NCI-H1436 (cell line): ENCODE measurements at places on chromosomes 16 and 17.

- no peak for DNase-seq
Measured at GRCh38 chr17:222172-222571, 40.7 kb upstream of the DOC2B start.

DNA sequence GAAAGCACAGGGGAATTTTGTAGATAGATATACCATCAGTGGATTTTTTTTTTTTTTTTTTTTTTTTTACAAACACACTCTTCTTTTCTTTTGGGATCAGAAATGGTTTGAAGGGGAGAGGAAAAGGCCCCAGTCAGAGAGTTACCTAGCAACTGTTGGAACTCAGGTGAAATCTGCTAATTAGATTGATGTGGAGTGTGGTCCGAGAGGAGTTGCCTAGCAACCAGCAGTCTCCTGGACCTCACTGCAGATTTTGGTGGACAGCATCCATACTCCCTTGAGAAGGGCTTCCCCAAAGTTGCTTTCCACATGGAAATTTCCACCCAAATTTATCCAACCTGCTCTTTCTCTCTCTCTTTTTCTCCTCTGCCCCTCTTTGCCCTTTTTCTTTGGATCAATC, 165.4 kb downstream of the UTP18 start:
- DNase-seq: no peak

GRCh38 chr17:55783684-55784245, 32.9 kb downstream of the PCTP start:
- no peak for DNase-seq

GRCh38 chr16:52568983-52569690, 22.2 kb upstream of the TOX3 start:
- DNase-seq: no peak

DNA sequence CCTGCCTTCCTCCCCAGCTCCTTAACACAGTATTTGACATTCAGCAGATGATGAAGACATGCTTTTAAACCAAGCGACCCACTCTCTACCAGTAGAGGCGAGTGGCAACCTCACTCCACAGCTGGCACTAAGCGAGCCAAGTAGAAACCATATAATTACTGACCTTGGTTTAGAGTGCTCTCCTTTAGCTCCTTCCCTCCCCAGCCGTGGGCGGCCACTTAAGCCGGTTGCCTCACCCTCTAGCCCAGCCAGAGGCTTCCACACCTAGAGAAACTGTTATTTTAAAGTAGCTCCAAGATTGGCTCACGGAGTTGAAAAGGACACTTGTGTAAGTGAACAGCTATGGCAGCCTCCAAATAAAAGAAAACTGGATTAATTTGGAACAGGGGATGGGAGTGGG, 109.1 kb upstream of the CRHR1 start:
- DNase-seq: no peak

DNA sequence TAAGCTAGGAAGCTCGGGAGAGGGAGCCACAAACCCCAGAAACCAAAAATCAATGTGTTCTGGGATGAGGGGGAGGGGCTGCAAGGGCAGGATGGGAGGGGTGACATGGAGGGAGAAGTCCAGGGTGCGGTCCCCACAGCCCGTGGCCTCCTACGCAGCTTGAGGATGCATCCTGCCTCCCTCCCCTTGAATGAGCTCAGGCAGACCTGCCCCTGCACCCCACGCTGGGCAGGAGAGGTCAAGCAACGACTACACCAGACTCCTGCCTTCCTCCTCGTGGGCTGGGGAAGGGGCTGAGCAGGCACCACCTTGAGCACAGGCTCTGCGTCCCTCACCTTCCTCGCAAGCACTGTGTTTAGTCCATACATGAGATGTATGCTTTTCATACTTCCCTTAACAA, 3.9 kb downstream of the ANKRD13B start:
- DNase-seq: no peak
